Left renal pelvis (tissue), 4 donors: ENCODE measurements at places on chromosomes 3 and 15. TPM values are rescaled to one million over a fixed set of nuclear protein-coding genes. Genes with fewer than 3 reads are reported as not detected.
A peak's percentile ranks its signal among the peaks of the same experiment; 100 is the strongest.

GRCh38 chr15:29133321-29133720, 136.3 kb downstream of the NSMCE3 start:
- DNase-seq, result no peak

DNA sequence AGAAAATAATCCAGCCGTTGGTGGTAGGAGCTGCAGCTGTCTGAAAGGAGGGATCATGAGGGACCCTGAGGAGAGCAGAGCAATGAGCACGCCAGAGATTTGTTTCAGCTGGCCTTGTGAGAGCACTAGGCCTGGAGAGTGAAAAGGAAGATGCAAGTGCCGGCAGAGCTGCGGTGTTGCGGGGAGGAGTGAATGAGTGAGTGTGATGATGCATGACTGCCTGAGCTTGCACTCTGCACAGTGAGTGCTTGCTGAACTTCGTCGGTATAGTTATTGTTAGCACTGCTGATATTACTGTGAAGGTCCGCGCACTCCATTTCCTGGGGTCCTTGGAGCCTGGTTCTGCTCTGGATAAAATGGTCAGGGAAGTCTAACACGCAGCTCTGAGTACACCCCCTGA, 23.2 kb downstream of the EIF1B start:
- no peak for DNase-seq

The SPATA12 gene
- polyA plus RNA-seq, result not detected

The ABI3BP gene
- polyA plus RNA-seq, result 37.5 TPM

The EFHB gene
- polyA plus RNA-seq, result 0.42 TPM

DNA sequence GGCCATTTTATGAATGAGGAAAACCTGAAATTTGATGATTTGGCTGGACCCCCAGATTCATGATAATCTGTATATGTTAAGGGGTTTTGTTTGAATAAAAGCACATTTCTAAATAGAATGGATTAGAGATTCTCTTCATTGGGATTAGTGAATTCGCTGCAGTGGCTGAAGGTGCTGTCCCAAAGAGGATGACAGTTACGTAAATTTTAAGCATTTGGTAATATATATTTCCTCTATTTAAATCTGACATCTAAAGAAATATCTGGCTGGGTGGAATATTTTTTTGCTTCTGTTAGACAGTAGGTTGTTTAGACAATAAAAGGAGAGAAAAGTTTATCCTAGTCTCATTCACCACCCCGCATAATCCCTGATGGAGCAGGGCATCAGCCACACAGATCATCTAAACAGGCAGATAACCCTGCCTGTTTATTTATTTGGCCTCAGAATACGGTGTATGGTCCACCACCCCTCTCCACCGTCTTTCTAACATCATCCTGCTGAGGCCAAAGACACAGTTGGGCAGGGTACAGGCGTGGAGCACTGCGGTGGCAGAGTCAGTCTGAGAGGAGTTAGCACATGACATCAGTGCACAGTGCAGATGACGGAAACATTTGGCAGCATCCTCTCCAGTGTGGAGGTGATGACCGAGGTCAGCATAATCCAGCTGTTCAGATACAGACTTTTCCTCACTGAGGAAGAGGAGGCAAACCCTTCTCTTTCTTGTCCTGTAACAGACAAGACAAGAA, 20.4 kb upstream of the NFKBIZ start:
- no peak for DNase-seq

The ZPLD1 gene
- polyA plus RNA-seq, result 0.12 TPM

The MFAP1 gene
- 70.3 TPM for polyA plus RNA-seq

- no peak for DNase-seq
These were observed 27.0 kb upstream of the UBE3A start for GRCh38 chr15:25465835-25466234.

DNA sequence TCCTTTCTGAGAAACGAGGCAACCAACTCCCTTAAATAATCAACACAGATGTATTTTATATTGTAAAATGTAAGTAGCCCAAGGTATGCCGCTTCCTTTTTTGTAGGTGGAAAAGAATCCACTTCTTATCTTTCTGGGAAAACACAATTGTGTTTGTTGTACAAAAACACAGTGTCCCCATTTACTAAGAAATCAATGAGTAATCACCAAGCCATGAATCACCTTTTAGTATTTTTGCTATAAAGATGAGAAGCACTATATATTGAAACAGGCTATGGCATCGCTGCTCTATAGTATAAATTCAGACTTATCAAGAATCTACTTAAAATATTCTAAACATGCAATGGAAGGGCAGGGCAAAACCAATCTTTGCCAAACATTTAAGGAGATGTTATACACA, 104.0 kb downstream of the TNIK start:
- no peak for DNase-seq

The CP gene
- polyA plus RNA-seq, result 0.97 TPM

DNA sequence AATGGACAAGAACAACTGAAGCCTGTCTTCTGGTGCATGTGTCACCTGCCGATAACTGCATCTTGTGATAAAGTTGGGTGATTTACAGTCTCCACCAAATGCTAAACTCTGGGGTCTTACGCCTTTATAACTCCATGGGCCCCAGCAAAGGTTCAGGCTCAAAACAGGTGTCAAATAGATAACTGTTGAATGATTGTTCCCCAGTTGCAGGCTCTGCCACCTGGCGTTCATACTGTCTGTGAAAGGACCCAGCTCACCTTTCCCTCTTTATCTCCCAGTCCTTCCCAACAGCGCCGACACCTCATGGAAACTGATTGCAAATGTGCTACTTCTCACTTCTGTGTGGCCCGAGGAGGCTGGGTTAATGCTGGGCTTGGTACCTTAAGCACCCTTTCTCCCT, 8.3 kb upstream of the SNX22 start:
- DNase-seq, result no peak

The LSAMP gene
- 11.4 TPM for polyA plus RNA-seq

- no peak for DNase-seq
These were observed 416.2 kb downstream of the NR2F2 start for GRCh38 chr15:96746665-96747064.

The LSMEM2 gene
- polyA plus RNA-seq, result 0.67 TPM

DNA sequence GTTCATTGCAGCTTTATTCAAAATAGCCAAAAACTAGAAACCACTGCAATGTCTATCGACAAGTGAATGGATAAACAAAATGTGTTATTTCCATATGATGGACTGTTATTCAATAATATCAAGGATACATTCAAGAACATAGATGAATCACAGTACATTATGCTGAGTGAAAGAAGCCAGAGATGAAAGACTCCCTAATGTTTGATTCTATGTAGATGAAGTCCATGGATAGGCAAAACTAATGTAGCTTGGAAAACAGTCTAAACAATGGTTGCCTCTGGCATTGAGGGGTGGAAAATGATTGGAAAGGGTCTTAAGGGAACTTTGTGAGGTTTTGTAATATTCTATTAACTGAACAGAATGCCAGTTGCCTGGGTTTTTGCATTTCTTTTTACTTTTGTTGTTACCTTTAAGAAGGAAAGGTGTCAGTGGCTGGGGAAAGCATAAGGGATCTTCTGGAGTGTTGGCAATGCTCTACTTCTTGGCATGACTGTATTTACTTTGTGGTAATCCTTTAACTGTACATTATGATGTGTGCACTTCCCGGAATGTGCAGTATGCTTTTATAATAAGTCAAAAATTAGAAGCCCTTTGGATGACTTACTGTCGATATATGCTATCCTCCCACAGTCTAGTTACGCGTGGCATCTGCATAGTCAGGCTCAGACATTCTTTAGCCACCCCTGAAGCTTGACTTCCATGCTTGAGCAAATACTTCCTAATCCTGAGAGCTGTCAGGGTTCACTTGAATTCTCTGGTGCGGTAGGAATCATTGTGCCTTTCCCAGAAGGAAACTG, 20.5 kb upstream of the ATP10A start:
- DNase-seq, result no peak

GRCh38 chr3:15049584-15049983, 15.5 kb downstream of the MRPS25 start:
- no peak for DNase-seq

DNA sequence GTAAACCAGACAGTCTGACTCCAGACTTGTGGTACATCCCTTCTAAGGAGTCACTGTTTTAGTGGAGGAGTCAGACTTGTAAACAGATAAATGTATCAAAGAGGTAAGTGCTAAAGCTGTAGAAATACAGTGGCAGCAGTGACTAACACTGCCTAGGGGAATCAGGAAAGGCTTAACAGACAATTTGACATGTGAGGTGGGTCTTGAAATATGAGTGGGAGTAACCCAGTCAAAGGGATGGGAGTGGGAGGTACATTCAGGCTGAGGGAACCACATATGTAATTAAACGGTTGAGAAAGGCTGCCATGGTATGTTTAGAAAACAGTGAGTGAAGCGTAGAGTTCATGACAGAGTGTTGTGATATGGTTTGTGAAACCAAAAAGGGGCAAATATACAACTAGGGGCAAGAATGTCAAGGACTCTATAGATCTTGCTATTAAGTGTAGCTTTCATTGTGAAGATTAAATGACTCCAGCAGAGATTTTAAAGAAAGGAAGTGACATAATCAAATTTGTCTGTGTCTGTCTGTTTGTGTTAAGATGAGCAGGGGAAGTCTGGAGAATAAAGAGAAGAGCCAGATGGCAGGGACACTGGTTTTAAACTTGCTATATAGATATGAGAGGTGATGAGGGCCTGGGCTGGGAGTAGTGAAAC, 11.2 kb upstream of the ALCAM start:
- DNase-seq, result no peak

- no peak for DNase-seq
These were observed 13.0 kb upstream of the TF start for GRCh38 chr3:133733226-133733625.

DNA sequence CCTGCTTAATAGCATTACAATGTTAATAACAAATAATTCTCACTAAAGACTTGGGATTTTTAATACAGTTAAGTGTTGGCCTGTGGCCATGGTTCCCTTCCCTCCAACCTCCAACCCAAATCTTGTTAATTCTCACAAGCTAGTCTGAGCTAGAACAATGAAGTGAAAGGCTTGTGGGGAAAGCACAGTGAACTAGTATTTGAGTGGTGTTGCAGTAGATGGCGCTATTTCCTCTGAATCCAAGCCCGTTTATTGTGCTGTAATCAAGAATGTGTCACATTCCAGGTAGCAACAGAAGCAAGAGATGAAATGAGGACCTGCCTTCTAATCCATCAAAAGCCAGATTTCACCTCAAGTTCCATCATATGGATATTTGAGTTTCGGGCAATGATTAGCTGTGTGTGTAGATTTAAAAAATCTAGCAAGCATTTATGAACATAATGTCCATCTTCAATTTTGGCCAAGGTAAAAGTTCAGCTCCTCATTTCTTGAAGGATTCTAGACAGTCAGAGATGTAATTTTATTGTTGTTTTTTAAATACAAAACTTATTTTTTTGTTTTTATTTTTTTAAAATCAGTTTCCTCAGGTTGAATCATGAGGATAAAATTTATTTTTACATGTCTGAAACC, 160.7 kb downstream of the SQOR start:
- DNase-seq, result peak; percentile 32

The CLDN18 gene
- polyA plus RNA-seq, result 1.6 TPM

DNA sequence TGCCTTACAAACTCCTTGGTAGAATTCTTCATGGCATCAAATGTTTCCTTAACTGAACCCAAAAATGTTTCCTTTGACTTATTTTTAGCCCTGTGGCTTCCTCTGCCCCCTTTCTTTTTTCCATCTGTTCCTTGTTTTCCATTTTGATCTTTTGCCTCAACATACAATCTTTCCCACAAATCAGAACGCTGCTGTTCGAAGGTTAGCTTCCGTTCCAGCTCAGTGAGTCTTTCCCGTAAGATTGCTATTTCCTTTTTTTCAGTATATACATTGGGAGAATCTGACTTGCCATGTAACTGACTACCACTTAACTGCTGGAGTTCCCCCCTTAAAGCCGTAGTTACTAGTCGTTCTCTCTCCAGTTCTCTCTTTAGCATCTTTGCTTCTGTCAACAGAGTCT, 41.2 kb downstream of the PIGB start:
- DNase-seq, result no peak

The PDIA5 gene
- polyA plus RNA-seq, result 35.6 TPM

The TTLL13 gene
- 0.31 TPM for polyA plus RNA-seq

DNA sequence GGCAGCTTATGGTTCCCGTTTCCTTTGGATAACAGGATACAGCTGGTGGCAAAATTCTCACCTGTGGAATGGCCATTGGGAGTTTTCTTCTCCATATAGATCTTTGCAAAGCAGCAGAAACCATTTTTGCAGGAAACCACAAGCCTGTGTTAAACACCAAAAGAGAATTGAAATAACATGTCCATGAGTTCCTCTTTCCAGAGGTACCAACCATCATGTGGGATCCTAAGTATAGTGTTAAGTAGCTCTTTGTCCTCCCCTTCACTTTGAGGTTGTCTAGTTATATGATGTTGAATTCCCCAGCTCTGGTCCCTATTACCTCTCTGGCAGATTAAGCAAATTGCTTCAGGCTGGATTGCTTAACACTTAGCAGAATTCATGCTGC, 94.9 kb downstream of the AKAP13 start:
- DNase-seq, result no peak

The PRSS50 gene
- polyA plus RNA-seq, result 3.3 TPM

DNA sequence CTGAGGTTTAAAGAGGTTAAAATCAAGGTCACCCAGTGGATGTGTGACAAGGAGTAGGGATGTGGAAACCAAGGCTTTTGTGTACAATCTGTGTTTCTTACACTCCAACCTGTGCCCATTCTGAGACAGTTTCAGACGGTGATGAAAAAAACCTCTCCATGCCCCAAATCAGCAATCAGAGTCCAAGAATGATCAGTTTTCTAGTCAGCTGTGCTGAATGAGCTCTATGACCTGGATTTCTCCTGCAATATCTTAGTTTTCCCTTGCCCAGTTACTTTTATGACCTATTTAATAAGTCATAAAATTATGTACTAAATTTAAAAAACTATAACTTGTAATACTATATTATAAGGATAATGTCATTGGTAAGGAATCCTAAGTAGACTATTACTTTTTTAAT, 37.5 kb upstream of the CBLB start:
- DNase-seq, result no peak

DNA sequence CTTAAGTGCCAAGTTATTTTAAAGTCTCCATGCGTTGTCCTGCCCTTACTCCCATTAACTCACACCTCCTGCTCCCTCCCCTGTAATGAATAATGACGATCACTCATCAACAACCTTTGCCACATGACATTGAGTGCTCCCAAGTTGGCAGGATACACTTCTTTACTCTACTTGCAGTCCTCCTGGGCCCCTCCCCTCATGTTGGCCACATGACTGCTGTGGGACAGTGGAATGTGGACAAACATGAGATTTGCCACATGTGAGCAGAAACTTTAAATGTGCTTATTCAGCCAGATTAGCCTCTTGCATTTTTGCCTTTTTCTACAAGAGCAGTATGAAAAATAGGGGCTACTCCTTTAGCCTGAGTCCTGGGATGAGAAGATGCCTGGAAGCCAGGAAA, 167.9 kb downstream of the DCLK3 start:
- DNase-seq, result no peak
